T1000 (cell line): ENCODE measurements at places on chromosomes 1 and 21.

- DNase-seq, result no peak
Measured at GRCh38 chr1:215276582-215276981, 194.0 kb downstream of the KCNK2 start.

DNA sequence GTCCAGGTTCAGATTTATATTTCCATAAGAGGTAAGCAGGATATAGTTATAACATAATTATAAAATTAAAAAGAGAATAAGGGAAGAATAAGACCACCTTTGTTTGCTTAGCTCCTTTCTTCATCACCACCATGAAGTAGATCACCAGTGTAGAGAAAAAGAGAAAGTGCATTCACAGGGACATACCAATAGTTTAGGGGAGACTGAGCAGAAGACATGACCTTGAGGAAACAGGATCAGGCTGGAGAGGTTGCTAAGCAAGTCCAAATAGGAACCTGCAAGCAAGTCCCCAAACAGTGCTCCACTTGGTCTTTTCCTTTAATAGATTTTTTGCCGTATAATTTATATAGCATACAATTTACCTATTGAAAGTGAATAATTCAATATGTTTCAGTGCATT, 63.0 kb downstream of the KCNT2 start:
- DNase-seq, result no peak

GRCh38 chr21:35026617-35027562, 22.2 kb downstream of the RUNX1 start:
- no peak for DNase-seq

DNA sequence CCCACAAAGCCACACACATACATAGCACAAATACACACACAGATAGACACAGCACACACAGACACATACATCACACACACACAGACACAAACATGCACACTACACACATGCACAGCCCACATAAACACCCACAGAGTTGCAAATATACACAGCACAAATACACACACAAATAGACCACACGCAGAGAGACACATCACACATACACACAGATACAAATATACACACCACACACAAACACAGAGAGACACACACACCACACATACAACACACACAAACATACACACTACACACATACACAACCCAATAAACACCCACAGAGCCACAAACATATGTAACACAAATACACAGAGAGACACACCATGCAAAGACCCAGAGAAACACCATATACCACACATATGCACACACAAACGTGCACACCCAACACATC, 154.9 kb downstream of the GLUL start:
- DNase-seq, result no peak

- no peak for DNase-seq
Measured at GRCh38 chr1:17466359-17466758, 26.9 kb upstream of the RCC2 start.

DNA sequence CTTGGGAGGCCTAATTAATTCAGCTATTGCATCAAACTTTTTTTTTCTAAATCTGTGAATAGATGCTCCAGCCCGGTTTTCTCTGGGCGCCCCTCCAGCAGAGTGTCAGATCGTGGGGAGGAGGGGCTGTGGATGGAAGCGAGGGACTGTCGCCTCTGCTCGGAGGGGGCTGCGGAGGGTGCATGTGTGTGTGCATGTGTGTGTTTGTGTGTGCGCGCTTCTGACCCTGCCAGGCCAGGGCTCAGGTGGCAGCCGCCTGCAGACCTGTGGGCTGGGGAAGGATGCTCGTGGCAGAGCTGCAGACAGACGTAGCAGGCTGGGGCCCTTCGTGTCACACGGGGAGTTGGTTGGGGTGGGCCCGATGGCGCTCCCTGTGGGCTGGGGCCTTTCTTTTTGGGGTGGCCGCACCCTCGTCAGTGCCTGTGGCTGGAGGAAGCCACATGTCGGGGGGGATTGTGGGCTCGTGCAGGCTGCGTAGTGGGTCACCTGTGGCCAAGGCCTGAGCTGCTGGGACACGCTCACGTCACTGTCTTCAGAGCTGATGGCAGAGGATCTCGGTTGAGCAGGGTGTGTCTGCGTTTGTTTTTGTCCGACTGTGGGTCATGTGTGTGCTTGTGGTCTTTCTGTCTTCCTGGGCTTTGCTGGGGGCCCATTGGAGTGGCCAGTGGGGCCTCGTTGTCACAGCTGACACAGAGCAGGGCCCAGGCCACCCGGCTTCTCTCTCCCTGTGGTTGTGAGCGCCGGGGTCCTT, 2.8 kb downstream of the SKI start:
- no peak for DNase-seq

DNA sequence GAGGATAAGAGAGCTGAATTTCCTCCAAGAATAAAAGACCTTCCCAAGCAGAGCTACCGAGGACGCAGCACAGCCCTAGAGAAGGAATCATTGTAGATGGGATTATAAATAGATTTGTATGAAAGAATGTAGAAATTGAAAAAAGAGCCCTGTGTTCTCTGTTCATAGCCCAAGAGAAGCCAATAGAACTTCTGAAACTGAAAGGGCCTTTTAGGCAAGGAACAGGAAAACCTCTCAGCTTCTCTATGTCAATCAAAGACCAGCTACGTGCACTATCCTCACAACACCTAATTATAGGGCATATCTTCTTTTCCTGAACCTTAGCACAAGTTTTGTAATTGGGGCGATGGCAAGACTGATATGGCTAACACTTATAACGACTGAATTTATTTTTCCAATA, 192.4 kb upstream of the RNPC3 start:
- no peak for DNase-seq

GRCh38 chr21:37700641-37701202, 215.5 kb downstream of the KCNJ6 start:
- peak; percentile 26 for DNase-seq

- DNase-seq, result no peak
Measured at GRCh38 chr1:69967245-69967766, 238.1 kb downstream of the LRRC40 start.

- DNase-seq, result no peak
Measured at GRCh38 chr1:107795994-107796393, 169.0 kb downstream of the VAV3 start.

DNA sequence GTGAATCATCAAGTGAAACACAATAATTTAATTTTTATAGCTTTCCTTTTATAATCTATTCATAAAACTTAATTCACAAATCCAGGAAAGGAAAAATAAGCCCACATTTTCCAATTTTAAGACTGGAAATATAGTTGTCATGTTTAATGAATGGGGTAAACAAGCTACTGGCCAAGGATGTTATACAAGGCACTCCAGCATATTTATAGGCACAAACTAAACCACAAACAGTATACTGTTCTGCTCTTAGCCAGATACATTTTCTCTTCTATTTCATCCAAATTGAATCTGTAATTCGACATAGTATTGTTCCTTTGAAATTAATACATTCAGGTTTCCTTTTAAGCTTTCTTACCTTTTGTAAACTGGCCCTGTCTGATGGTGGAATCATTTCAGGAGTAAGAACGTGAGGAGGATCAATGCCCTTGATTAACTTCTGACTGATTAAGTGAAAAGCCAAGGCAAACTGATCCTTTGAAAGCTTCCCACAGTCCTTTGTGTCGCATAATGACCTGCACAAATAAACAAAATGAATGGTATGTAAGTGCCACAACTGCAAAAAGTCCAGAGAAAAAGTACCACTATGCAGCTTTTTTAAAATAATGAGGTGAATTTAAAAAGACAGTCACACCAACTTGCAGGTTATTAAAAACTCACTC, 74.4 kb downstream of the EPS15 start:
- DNase-seq, result no peak

- DNase-seq, result peak; percentile 55
Measured at GRCh38 chr21:45309069-45309986, 21.6 kb upstream of the POFUT2 start.

- no peak for DNase-seq
Measured at GRCh38 chr1:92443893-92444292, 42.8 kb downstream of the GFI1 start.

- no peak for DNase-seq
Measured at GRCh38 chr1:26234644-26235370, 807 bp downstream of the CEP85 start.

- DNase-seq, result no peak
Measured at GRCh38 chr1:87252406-87252805, 76.3 kb upstream of the LMO4 start.

DNA sequence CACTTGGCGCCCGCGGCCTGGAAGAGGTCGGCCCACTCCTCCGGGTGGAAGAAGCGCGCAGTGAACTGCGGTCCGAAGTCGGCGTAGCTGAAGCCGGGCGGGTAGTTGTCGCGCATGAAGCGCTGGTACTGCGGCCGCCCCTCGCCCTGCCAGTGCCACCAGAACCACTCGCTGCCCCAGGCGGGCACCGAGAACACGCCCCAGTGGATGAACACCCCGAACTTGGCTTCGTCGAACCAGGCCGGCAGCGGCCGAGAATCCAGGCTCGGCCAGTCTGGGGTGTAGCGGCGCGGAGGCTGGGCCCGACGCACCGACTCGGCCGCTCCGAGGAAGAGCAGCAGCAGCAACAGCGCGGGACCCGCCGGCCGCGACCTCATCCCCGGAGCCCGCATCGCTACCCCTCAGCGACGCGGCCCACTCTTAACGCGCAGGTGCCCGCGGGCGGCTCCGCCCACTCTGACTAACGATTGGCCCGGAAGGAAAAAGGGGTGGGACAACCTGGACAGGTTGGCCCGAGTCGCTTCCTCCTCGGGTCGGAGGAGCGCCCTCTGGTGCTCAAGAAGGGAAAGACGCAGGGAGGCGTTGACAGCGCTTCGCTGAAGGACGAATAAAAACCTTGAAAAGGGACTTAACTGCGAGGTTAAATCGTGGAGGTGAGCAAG, at the start of gene FUCA1:
Gene FUCA1, minus strand, starts transcription at position 396 of the 662 bp plus-strand sequence. Its CDS starts 4 bp downstream, at position 392.
- DNase-seq, result peak; percentile 91

DNA sequence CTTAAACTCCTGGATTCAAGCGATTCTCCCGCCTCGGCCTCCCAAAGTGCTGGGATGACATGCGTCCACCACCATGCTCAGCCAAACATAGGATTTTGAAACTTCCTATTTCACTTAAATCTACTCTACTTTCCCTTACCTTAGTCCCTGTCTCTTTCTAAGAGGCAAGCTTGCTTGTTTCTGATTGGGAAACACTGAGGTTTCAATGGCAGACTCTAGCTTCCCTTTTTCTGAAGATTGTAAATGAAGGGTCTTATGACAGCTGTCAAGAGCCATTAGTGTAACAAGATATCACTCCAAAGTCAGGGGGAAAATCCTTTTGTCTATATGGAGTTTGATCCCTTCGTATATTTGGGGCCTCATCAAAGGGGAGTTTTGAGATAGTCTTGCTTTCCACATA, 23.5 kb upstream of the LMO4 start:
- DNase-seq, result no peak

DNA sequence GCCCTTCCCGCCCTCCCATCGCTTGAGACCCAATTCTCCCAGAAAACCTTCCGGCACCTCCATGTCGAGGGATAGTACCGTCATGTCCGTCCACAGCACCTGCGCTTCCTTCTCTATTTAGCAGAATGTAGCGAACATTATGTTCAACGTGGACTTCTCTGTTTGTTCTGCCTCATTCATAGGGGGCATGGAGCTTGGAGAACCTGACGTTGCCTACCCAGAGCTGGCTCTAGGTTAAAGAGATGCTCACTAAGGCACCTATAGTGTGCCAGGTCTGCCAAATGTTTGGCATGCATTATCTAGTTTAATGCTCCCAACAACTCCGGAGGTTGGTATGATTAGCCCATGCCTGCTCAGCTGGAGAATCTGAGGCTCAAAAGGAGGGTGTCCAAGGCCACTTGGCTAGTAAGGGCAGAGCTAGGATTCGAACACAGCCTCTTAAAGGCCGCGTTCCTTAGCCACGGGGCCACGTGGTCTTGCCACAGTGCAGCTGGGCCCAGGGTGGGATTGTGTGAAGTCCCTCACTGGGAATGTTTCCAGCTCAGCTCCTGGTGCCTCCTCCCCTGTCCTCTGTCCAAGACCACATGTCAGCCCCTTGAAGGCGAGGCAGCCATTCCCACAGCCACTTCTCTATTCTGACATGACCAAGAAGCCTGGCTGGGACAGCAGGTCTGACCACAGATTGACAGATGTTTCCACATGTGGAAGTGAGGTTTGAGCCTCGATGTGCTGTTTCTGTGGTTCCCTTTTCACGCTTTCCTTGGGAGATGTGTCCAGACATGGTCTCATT, 57.8 kb downstream of the RUNX3 start:
- no peak for DNase-seq

DNA sequence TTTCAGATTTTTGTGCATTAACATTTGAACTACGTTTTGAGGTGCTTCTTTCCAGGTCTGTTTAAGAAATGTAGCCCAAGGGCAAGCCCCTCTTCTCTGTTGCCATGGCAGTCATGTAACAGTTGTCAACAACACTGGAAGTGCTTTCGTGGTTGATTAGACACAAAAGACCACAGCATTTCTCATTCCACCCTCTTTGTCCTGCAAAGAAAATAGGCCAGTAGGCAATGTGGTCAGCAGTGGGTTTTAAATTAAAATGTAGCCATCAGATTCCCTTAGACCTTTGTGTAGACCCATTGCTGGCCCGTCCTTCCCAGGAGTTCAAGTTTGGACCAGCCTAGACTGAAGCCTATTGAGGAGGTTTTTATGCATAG, 35.4 kb downstream of the VANGL1 start:
- no peak for DNase-seq

DNA sequence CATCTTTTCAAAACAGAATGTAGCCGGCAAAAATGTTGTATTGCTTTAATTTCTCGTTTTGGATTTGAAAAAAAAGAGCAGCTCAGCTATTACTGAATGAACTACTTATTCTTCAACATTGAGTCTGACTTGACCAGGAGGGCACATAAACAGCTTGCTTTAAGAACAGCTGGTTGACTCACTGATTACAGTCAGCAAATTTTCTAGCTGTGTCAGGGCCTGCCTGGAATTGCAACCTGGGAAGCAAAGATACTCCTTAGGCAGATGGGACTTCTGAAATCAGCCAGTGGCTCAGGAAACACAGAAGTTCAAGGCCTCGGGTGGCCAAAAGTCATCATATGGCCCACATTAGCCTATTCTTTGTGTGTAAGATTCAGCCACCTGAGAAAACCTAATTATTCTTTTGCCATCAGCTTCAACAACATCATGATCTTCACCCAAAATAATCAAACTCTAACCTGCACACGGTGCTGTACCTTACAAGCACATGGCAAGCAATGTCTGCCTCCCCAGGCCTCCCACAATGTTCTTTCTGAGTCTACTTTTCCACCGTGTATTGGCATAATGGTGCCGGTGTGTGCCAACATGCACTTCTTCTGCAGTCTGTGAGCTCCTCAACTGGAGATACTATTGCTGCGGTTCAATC, 307.2 kb downstream of the HHIPL2 start:
- no peak for DNase-seq

GRCh38 chr1:41358131-41359021, 2.9 kb upstream of the FOXO6 start:
- no peak for DNase-seq

DNA sequence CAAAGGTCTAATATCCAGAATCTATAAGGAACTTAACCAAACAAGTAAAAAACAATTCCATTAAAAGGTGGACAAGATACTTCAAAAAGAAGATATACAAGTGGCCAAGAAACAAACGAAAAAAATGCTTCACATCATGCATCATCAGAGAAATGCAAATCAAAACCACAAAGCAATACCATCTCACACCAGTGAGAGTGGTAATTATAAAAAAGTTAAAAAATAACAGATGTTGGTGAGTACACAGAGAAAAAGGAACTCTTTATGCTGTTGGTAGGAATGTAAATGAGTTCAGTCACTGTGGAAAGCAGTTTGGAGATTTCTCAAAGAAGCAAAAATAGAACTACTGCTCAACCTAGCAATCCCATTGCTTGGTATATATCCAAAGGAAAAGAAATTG, 218.6 kb downstream of the SLC44A5 start:
- DNase-seq, result no peak

- DNase-seq, result no peak
Measured at GRCh38 chr21:42381347-42381984, 14.4 kb downstream of the TMPRSS3 start.

- no peak for DNase-seq
Measured at GRCh38 chr1:16257968-16258367, 21.0 kb upstream of the CPLANE2 start.
